Right ventricle myocardium superior (tissue), 1 donor: ENCODE measurements at places on chromosomes 11 and 22. TPM values are rescaled to one million over a fixed set of nuclear protein-coding genes. Genes with fewer than 3 reads are reported as not detected.

GRCh38 chr11:62193952-62194351 lies 3.9 kb downstream of the SCGB1D1 start:
- no peak for DNase-seq

- DNase-seq, result no peak
Observed at GRCh38 chr11:72240461-72241290, 3.3 kb downstream of the PHOX2A start.

- no peak for DNase-seq
Observed at GRCh38 chr11:10108915-10109680, 184.9 kb downstream of the SBF2 start.

DNA sequence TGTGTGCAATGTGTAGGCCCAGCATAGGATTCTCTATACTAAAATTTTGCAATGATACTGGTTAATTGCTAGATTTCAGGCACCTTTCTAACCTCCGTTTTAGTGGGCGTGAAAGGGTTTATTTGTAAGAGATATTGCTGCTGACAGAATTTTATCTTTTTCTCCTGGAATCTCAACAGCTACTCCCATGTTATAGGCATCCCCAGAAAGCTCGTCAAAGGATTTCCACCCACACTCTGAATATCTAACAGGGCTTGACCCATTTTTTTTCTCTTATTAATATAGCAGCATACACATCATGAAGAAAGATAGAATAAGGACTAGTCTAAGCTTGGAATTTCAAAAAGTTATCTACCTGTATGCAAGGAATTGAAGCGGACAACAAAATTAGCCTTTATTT lies 124.5 kb downstream of the METTL15 start:
- DNase-seq, result no peak

DNA sequence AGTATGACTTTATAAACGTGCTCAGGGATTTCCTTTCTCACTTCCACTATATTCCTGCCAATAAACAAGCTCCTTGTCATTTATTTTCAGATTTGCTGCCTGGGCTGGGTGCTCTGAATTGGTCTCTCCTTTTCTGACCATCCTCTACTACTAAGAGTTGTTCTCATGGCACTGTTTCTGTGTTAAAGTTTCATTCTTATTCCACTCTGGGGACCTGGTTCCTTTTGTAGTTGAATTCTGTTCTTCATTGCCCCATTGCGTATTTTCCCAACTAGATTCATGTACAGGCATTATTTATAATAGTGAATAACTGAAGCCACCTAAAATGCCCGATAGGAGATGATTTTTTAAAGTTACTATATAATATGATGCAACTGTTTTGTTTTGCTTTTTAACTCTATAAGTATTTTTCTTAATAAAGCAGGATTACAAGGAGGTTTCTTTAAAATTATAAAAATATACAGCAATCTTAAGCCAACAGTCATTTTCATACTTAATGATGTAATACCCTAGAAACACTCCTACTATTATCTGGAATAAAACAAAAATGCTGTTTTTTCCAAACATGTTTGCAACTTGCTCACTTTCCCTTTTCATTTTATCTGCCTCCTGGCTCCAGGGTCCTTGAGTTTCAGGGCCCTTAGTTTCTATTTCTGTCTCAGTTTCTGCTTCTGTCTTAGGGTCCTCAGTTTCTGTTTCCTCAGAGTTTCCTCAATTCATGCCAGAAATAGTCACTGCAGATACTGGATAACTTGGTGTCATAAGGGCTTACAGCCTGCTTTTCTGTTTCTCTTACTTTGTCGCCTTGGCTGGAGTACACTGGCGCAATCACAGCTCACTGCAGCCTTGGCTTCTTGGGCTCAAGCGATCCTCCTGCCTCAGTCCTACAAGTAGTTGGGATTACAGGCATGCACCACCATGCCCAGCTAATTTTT lies 9.8 kb upstream of the FUT4 start:
- peak; percentile 47 for DNase-seq

- no peak for DNase-seq
Observed at GRCh38 chr11:114150671-114151070, 91.2 kb downstream of the ZBTB16 start.

- no peak for DNase-seq
Observed at GRCh38 chr11:46901156-46901555, 17.2 kb downstream of the LRP4 start.

- DNase-seq, result no peak
Observed at GRCh38 chr11:61621917-61622585, 41.2 kb upstream of the SYT7 start.

DNA sequence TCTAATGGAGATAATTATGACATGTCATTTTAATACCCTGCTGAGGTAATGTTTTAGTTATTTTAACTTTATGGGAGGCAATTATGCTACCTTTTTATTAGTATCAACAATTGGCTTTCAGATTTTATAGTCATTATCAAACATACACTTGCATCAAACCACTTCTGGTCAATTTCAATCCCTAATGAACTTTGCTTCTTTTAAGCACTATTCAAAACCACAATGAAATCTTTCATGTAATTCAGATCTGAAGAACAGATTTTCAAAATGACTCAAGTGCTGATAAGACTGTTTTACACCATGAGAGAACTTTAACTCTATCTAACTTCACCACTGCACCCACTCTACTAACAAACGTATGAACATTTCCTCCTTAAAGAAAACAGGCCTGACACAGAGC lies 25.9 kb upstream of the CCDC34 start:
- no peak for DNase-seq

The TTC36 gene
- 0.30 TPM for total RNA-seq

The TMPRSS6 gene
- not detected for total RNA-seq
